ENCODE measurements at places on chromosomes 2 and 18.

GRCh38 chr2:24199968-24200590 is 25.2 kb downstream of the FAM228A start:
- DNase-seq: no peak

GRCh38 chr18:7516266-7517117 is 50.6 kb upstream of the PTPRM start:
- no peak for DNase-seq

DNA sequence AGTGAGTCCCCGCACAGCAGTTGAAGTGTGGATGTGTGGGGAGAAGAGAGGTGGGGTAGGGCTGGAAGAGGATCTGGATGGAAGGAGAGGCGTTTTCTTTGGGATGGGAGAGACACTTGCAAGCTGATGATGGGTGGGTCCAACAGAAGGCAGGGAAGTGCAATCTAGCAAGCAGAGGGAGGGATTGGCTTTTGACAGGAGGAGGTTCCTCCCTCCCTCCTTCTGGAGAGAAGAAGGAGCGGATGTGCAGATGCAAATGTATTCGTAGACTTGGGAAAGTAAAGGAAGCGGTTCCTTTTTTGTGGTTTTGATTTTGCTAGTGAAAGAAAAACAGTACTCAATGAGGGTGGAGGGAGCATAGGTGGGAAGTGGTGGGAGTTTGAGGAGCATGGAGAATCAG is 48.9 kb downstream of the LAMA3 start:
- no peak for DNase-seq

DNA sequence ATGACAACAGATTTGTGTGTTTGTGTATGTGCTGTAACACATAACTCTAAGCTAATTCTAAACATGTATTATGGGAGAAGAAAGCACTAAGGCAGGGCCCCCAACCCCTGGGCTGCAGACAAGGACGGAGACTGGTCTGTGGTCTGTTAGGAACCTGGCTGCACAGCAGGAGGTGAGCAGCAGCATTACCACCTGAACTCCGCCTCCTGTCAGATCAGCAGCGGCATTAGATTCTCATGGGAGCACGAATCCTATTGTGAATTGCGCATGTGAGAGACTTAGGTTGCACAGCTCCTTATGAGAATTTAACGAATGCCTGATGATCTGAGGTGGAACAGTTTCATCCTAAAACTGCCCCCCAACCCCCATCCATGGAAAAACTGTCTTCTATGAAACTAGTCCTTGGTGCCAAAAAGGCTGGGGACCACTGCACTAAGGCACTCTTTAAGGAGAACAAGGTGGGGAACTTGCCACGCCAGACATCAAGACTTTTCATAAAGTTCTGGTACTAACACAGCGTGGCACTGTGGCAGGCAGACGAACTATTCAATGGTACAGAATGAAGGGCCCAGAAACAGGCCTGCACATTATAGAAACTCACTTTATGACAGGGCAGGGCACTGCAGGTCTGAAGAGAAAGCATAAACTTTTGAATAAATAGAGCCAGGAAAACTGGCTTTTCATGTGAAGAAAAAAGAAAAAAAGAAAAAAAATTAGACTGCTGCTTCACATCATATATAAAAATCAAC is 14.0 kb downstream of the REEP1 start:
- DNase-seq: no peak

DNA sequence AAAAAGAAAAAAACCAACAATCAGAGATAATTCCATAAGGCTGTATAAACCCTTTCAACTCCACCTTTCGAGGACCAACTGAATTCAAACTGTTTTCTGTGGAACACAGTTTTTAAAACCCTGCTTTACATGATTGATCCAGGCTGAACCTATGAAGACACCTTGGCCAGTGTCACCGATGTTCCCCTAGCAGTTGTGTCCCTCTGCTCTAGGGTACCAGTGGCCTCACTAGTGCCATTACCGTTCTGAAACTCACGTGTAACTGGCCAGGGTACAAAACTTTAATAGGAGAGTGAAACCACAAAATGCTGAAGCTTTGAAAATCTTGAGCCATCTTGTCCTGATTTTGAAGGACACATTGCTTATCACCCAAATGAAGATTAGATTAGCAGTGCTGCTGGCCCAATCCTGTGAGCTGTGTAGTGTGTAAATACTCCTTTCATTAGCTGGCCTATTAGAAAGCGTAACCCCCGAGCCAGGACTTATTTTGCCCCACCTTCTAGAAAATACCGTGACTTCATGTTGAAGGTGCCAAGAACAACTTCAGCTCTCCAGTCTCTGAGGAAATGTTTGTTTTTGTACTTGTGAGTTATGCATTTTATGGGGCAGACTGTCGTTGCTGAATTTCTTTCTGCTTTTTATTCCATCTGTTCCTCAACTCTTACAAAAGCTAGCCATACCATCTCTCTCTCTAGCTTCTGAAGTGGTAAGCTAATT is 147.8 kb upstream of the MAP3K20 start:
- DNase-seq: no peak

- no peak for DNase-seq
Measured at GRCh38 chr2:240024766-240025165, 376 bp downstream of the NDUFA10 start.

DNA sequence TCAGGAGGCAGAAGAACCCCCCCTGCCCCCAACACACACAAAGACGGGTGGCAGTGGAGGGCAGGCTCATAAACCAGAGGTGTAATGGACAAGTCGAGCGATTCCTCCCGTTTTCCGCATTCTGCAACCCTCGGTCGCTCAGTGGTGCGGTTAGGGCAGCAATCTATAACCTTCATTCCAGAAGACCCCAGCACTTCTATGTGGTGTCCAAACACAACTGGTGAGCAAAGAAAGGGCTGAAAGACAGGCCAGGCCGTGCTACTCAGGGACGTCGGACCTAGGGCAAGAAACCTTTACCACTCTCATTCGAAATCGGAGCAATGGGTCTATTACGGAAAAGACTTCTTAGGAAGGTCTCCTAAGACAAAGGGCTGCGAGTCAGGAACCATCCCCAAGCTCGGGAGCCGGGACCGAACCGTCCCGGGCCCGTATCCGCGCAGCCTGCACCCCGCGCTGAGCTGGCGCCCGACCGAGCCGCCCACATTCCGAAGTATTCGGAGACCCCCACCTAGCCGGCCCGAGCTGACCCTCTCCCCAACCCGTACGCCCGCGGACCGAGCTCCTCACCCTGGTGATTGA is 568 bp downstream of the ARL5A start:
- DNase-seq: no peak

DNA sequence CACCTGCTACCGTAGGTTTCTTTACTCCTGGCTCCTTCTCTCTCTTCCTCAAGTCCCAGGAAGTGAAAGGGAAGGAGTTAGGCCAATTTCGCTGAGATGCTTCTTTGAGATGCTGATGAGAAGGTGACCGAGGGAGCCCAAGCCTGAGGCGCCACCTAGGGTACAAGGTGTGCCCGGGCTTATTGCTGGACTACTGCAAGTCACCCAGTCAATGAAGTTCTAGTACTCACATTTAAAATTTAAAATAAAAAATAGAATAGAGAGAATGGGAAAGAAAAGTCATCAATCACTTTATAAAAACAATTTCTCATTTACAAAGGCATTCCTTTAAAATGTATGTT is 45.3 kb downstream of the ACAA2 start:
- DNase-seq: no peak

DNA sequence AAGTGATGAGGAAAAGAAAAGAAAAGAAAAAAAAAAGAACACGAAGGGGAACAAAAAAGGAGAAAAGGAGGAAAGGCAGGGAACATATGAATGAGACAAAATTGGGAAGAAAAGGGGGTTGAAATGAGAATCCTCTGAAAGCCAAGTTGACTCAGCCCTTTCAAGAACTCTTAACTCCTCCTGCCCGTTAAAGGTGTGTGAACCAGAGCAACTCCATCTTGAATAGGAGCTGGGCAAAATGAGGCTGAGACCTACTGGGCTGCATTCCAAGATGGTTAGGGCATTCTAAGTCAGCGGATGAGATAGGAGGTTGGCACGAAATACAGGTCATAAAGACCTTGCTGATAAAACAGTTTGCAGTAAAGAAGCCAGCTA is 4.0 kb upstream of the POLE4 start:
- no peak for DNase-seq
